ENCODE measurements at places on chromosomes 2 and 18.

- no peak for DNase-seq
Observed at GRCh38 chr18:37550118-37550875, 15.3 kb downstream of the CELF4 start.

GRCh38 chr2:74560591-74560990, 6.1 kb downstream of the DOK1 start:
- DNase-seq = peak; percentile 71

DNA sequence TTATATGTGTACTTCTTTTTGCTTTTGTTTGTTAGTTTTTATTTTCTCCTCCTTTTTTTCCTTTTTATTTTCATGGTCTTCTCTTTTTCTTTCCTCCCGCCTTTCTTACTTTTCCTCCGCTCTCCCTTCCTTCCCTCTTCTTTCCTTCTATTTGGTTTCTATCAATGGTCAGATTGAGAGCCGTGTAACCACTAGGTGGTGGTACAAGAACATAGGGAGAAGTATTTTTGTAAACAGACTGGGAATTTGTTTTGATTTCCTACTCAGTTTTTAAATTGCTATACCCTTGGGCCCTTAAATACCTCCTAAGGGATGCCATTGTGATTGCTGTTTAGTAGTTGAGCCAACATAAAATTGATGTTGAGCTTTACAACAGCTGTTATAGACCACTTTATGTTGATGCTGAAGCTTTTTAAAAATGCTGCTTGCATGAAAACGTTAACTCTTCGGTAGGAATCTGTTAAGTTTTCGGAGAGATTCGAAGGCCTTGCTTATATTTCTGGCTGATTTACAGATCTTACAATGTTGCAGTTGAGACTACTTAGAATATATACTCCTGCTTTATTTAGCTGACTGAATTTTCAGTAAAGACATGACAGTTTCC, 124.2 kb downstream of the UBE2E3 start:
- DNase-seq = peak; percentile 53

DNA sequence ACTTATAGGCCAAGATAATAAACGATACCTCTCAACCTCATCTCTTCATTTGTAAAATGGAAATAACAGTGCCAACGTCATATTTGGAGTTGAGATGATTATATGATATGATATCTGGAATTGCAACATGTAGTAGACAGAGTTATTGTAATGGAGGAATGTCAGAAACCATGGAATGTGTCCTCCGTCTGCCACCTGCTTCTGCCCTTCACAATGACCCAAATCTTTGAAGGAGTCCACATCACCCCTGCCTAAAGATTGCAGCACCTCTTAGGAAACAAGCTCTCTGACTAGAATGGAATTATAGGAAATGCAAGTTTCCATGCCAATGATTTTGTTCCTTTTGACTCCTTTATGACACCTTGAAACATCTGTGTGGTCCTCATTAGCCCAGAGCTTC, 14.9 kb downstream of the NR4A2 start:
- no peak for DNase-seq

DNA sequence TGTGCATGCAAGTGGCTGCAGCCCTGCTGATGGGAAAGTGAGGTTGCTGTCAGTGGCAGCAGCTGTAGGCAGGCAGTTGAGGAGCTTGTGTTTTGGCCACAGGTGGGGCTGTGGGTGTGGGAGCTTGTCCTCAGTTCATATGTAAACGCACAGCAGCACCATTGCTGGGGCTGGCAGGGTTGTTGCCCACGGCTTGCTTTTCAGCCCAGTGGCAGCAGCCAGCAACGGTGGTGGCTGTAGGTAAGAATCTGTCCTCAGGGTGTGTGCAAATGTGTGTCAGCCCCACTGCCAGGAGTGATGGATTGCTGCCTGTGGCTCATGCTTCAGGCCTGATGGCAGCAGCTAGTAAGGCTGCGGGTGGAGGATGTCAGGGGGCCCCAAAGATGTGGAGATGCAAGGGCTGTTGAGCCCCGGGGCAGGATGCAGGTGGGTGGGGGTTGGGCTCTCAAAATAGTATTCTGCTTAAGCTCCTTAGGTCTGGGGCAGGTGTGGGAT, 141.3 kb upstream of the THUMPD2 start:
- no peak for DNase-seq

- DNase-seq = peak; percentile 99
Observed at GRCh38 chr2:96208143-96209010, at the start of gene STARD7. STARD7 (minus strand) TSS chr2:96208827; CDS start chr2:96208434, 393 bp downstream.

GRCh38 chr2:233865838-233866237, 2.3 kb downstream of the MSL3B start:
- no peak for DNase-seq

GRCh38 chr2:18336975-18337374, 223.5 kb downstream of the RDH14 start:
- no peak for DNase-seq

- no peak for DNase-seq
Observed at GRCh38 chr2:172361360-172361759, 66.0 kb upstream of the ITGA6 start.

DNA sequence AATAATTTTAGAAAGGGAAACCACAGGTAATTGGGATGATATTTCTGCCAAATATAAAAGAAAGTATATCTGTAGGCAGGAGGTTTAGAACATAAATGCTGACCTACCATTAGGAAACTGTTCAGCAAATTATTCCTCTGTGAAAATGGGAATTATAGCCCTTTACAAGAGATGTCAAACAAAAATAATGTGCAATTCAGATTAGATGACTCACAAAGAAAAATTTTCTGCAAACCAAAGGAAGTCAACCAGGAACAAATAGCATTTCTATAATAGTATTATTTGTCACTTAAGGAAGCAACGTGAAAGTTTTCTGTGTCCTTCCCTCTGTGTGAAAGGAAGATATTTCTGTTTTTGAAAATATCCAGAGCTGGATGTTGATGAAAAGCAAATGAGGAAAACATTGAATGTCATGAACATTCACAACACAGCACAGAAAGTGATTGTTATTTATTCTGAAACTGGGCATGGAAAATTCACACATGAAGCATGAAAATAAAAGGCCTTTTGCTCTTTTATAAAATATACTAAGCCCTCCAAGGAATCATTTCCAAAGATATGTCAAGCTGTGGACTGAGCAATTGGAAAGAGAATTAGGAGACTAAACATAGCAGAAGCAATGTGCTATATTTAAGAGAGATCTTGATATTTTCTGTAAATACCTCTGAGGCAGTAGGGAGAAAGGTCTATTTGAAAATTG, 57.9 kb upstream of the SPHKAP start:
- peak; percentile 6 for DNase-seq

DNA sequence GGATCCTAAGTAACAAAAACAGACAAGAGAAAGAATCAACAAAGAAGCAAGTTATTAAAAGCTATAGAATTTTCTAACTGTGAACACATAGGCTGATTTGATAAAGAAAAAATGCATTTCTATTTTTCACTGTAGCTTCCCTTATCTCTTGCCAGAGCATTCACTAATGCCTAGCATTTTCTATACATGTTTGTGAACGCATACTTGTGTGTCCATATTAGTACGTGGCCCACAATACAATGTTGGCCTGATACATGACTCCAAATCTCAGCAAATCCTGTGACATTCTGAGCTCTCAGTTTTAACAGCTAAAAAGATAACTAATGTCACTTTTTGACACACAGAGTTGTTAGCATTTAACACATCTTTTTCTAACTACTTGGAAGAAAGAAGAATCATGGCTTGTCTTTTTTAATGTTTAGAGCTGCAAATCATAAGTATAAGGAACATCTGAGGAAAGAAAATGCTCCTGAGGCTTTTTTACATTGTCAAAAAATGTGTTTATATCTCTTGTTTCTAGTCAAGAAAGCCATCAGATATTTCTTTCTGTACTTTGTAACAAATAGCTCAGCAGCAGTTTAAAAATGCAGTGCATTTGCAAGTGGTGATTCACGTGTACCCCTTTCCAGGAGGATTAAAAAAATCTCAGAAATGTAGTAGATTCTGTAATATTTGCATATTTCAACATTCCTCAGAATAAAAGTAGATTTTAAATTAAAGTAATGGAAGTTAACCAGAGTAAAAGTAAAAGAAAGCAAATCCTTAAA, 1646.8 kb upstream of the TMEFF2 start:
- DNase-seq = no peak

All from kidney tubule cell (primary cell).